Thoracic aorta (tissue), 2 donors: ENCODE measurements at places on chromosomes 11 and 22.

- peak; percentile 40 for DNase-seq
These were observed at the start of gene TMEM123 for GRCh38 chr11:102452461-102453301. Gene TMEM123, minus strand, starts transcription at chr11:102452765. Its CDS starts 142 bp downstream, at chr11:102452623.

DNA sequence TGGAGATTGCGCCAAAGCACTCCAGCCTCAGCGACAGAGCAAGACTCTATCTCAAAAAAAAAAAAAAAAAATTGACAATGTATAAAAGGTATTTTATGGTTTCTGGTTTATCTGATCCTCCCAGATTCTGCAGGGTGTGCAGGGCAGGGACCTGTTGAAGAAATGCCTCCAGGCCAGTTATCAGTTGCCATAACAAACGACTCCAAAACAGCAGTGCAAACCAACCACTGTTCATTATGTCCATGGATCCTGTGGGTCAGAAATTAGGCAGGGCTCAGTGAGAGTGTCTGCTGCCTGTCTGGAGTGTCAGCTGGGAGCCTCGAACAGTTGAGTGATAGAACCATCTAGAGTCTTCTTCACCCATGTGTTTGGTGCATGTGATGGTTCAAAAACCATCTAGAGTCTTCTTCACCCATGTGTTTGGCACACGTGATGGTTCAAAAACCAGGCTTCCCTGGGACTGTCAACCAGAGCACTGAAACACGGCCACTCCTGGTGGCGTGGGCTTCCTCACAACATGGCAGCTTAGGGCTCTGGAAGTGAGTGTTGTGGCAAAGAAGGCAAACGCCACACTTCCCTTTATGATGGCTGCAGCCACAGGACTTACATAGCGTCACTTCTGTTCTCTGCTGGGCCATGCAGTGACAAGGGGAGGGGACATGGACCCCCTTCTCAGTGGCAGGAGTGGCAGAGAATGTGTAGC lies 115.1 kb upstream of the CRYBB3 start:
- DNase-seq = no peak

GRCh38 chr11:3867209-3868091 lies 12.0 kb downstream of the STIM1 start:
- no peak for DNase-seq

DNA sequence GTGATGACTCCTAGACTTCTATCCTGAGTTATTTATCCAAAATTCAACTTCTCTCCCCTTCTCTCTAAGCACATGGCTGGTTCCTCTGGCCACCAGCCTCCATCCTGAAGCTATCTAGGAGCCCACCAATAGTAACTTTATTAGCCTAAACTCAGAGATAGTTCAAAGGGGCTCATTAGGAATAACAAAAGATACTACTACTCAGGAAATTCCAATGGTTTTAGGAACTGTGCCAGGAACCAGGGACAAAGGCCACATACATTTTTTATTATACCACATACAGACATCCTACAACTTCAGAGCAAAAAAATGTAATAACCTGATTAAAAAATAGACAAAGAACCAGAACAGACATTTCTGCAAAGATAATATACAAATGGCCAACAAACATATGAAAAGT lies 27.9 kb downstream of the SLC25A17 start:
- DNase-seq = no peak

DNA sequence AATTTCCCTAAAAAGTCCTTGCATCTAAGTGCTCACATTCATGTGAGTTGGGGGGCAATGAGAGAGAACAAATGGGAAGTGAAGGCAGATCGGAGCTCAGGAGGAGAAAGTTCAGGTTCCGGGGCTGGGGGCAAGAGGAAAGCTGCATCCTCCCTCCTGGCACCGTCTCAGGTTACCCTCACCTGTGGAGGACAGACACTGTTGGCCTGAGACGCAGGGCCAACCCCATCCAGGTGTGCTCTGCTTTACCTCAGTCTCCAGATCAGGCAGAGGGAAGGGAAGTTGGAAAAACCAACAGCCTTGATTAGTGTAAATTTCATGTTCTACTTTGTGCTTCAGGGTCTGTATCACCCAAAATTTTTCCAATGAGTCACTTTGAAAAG lies 146.9 kb downstream of the TRIM29 start:
- DNase-seq = no peak

DNA sequence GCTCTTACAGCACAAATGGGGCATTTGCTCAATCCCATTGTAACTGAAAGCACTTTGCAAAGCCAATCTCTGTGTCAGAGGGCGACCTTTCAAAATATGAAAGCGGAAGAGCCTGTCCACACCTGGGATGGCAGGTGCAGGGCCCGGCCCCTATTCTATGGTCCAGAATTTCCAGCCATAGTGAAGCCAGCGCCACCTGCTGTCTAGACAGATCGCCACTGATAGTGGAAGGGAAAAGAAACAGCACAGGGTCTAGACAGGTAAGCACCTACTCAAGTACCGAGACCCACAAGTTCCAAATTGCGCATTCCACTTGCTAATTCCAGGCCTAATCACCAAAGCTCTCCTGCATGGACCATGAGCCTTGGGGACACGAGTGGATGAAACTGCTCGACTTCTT lies 141.4 kb downstream of the NTM start:
- DNase-seq = no peak

GRCh38 chr22:48076008-48076407 lies 1313.6 kb downstream of the TBC1D22A start:
- no peak for DNase-seq
